ENCODE measurements at places on chromosomes 16 and 17.

- no peak for DNase-seq
Observed at GRCh38 chr17:28796062-28796461, 46.5 kb downstream of the FAM222B start.

GRCh38 chr16:11004973-11005610, 60.7 kb downstream of the CLEC16A start:
- no peak for DNase-seq

GRCh38 chr17:5877948-5878347, 192.2 kb upstream of the WSCD1 start:
- no peak for DNase-seq

GRCh38 chr17:61073799-61074513, 325.7 kb upstream of the TBX2 start:
- no peak for DNase-seq

- no peak for DNase-seq
Observed at GRCh38 chr16:89122322-89122851, 28.7 kb downstream of the ACSF3 start.

- DNase-seq, result no peak
Observed at GRCh38 chr16:49800441-49800840, 55.5 kb downstream of the ZNF423 start.

DNA sequence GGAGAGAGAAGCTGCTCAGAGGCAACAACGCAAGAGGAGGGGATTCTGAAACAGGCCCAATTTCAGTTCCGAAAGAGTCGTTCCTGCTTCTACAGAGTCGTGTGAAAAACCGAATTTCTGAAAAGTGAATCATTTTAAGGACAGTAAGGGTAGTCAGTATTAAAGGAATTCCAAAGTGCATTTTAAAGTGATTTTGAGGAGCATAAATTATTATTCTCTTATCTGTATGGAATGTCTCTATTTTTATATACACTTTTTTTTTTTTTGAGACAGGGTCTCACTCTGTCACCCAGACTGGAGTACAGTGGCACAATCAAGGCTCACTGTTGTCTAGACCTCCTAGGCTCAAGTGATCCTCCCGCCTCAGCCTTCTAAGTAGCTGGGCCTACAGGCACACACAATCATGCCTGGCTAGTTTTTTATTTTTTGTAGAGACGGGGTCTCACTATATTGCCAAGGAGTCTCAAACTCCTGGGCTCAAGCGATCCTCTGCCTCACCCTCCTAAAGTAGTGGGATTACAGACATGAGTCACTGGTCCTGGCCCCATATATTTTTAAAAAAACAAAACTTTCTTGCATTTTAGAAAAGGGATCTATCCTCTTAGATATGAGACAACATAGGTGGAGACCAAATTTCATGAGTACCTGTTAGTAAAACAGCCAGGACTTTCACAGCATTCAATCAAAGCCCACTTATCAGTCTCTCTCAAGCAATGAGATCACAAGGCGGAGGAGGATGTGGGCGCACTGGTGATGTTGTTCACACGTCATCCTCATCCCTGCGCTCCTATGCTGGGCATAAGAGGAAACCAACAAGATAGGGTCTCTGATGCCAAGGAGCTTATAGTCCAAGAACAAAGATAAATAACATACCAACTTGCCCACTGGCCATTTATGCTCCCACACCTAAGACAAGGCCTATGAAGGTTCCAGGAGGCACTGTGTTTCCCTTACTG, 53.2 kb downstream of the SMG6 start:
- DNase-seq, result no peak

- DNase-seq, result no peak
Observed at GRCh38 chr16:82833378-82833993, 206.7 kb downstream of the CDH13 start.

GRCh38 chr16:27498031-27498825, 51.5 kb downstream of the GTF3C1 start:
- no peak for DNase-seq

- no peak for DNase-seq
Observed at GRCh38 chr16:85448557-85449190, 164.4 kb upstream of the GSE1 start.

DNA sequence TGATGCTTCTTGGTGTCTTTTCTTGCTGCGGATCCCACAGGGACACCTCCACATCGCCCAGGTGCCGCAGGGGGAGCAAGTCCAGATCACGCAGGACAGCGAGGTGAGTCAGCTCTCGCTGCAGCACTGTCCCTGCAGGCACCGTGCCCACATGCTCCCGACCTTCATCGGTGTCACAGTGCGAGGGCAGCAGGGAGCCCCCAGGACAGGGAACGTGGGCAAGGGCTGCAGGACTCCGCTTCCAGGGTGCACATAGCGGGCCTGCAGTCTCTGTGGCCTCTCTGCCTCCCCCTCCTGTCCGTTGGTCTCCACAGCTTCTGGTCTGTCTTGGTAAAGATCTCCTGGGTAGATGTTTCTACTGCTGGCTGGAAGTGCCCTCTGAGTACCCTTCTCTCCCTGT, 84.1 kb downstream of the BANP start:
- DNase-seq, result no peak

- DNase-seq, result no peak
Observed at GRCh38 chr17:63477480-63478440, 899 bp downstream of the ACE start.

DNA sequence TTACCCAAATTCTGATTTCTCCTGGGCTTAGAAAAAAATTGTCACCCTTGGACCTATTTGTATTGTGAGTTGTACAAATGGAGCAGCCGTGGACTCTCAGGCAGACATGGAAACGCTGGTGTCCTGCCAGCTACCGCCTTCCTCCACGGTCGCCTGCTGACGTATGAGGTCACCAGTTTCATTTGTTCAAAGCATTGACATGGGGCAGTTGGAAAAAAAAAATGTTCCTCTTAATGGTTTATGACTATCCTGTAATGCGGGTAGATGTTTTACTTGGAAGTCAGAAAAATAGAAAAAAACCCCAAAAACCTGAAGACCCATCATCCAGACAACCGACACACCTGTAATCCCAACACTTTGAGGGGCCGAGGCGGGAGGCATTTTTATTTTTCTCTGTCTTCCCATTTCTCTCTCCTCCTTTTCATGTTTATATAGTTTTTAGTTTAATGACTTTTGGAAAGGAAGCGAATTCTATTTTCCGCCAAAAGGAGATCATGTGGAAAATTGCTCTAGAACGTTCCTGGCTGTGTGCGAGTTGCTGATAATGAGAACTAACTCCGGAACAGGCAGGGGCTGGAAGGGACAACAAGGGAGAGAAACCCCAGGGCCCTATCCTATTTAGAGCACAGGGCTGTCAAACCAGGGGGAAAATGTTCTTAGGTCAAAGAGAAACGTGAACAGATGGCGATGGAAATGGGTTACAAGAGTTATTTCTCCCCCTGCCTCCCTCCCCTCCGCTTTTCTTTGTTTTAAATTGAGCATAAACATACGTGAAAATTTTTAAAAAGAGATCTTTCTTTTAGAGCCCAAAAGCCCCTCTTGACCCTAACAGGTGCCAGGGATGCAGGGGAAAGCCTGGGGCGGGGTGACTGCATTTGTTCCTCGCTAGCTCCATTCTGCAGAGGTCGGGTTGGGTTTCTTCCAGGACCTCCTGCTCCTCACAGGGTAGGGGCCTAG, 13.7 kb downstream of the DNAH17 start:
- no peak for DNase-seq

DNA sequence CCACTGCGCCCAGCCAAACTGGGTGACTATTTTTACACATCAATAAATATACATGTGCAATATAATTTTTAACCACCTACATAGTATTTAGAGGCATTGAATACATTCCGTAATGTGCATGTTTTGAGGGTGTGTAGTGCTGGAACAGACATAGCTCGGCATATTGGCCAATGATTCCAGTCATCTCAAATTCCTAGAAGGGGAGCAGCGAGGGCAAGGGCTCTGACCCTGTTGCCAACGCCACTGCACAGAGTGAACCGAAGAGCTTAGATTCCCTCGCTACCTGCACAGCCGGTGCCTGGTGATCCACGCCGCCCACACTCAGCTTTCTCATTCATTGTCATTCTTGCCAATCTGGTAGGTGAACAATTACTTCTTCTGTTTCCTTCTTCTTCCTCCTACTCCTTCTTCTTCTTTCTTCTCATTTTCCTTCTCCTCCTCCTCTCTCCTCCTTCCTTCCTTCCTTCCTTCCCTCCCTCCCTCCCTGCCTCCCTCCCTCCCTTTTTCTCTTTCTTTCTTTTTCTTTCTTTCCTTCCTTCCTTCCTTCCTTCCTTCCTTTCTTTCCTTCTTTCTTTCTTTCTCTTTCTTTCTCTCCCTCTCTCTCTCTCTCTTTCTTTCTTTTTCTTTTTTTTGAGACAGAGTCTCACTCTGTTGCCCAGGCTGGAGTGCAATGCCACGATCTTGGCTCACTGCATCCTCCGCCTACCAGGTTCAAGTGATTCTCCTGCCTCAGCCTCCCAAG, 26.3 kb upstream of the ATP2A3 start:
- no peak for DNase-seq
